ENCODE measurements at places on chromosomes 12 and 14.
A peak's percentile ranks its signal among the peaks of the same experiment; 100 is the strongest.

- no peak for DNase-seq
- H3K27ac ChIP-seq: peak overlapping the region; percentile 40
- H3K4me3 ChIP-seq: no peak overlapping the region
- no peaks in the 10 kb centered on the region for H3K27me3 ChIP-seq
Measured at GRCh38 chr12:11753150-11753499, 103.7 kb downstream of the ETV6 start.

GRCh38 chr14:35234012-35234805, 58.0 kb upstream of the PSMA6 start:
- no peak overlapping the region for H3K4me3 ChIP-seq
- H3K27me3 ChIP-seq: no peaks in the 10 kb centered on the region
- peaks cover 22% of the 10 kb centered on the region for H3K4me1 ChIP-seq
- DNase-seq: no peak
- H3K27ac ChIP-seq: no peak overlapping the region
- no peaks in the 10 kb centered on the region for H3K36me3 ChIP-seq

DNA sequence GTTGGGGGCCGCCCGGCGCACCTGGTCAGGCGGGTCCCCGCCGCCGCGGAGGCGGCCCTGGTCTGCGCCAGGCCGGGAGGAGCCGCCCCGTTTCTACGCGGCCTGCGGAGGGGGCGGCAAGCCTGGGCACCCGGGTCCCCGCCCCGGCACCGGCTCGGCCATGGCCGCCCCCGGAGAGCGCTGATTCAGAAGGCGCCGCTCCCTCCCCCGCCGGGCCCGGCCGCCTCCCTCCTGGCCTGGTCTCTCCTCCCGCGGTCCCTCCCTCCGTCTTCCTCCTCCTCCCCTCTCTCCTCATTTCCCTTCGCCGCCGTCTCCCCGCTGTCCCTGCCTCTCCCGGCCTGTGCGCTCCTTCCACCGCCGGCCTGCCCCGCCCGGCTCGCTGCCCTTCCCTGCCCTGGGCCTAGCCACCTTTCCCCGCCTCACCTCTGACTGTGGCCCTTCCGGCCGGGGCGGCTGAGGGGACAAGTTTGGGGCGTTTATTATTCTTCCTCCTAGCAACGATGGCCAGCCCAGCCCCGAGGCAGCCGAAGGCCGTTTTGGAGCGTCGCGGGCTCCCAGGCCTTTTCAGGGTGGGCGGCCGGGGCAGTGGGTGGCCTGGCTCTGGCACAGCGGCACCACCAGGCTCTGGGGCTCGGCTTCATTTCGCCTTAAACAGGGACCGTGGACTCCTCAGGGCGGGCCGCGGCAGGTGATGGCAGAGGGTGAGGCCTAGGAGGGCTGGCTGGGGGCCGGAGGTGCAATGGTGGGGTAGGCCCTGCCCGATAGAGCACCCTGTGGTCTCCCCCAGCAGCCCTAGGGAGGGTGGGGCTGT, 768 bp downstream of the CEP170B start:
- peak overlapping the region; percentile 55 for H3K27ac ChIP-seq
- H3K27me3 ChIP-seq: peaks cover 5% of the 10 kb centered on the region
- peak; percentile 93 for DNase-seq
- peak overlapping the region; percentile 17 for H3K4me3 ChIP-seq

DNA sequence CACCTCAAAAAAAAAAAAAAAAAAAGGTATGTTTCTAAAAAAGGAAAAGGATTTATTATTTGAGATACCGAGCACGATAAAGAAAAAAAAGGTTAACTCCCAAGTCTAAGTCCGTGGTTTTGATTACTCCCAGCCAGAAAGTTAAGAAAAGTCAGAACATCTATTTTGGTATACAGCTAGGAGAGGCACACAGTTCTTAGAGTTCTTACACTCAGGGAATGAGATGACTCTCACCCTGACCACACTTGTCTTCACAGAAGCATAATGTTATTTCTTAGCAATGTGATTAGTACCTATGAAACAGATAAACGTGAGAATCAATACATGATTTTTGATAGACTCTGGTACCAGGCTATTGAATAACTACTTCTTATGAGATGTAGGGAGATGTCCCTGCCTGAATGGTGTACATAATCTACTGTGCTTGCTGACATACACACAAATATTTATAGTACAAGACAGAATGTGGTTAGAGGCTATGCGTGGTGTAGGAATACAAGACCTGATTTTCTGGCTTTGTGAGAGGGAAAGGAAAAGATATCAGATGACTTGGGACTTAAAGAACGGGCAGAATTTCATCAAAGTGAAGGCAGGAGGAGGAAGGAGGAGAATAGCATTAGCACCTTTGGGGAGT, 31.6 kb downstream of the LIMA1 start:
- no peaks in the 10 kb centered on the region for H3K27me3 ChIP-seq
- no peak overlapping the region for H3K4me3 ChIP-seq
- H3K4me1 ChIP-seq: peaks cover 19% of the 10 kb centered on the region
- DNase-seq: no peak

- no peaks in the 10 kb centered on the region for H3K36me3 ChIP-seq
- no peak overlapping the region for H3K4me3 ChIP-seq
- no peak overlapping the region for H3K27ac ChIP-seq
- H3K27me3 ChIP-seq: no peaks in the 10 kb centered on the region
Measured at GRCh38 chr14:70891737-70892136, 15.5 kb upstream of the PCNX1 start.

- H3K4me1 ChIP-seq: no peaks in the 10 kb centered on the region
- no peak overlapping the region for H3K4me3 ChIP-seq
- no peak overlapping the region for H3K27ac ChIP-seq
Measured at GRCh38 chr14:44783901-44784300, 177.8 kb downstream of the KLHL28 start.

DNA sequence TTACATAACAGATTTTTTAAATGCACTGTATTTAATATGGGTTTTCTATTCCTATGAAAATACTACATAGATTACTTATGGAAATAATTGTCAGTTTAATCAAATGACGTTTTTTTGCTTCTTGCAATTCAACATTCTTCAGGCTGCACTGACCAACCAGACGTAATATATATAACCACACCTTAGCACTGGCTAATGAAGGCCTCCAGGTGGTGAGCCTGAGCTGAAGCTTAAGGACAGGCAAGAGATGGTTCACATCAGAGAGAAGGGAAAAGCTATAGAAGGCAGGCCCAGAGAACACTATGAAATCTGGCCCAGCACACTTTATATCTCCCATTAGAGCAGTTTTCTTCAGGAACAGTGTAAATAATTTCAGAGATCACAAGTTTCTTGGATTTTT, 2.8 kb upstream of the MDGA2 start:
- DNase-seq: no peak
- no peaks in the 10 kb centered on the region for H3K36me3 ChIP-seq
- H3K27ac ChIP-seq: no peak overlapping the region
- peaks cover 18% of the 10 kb centered on the region for H3K4me1 ChIP-seq
- H3K4me3 ChIP-seq: no peak overlapping the region

DNA sequence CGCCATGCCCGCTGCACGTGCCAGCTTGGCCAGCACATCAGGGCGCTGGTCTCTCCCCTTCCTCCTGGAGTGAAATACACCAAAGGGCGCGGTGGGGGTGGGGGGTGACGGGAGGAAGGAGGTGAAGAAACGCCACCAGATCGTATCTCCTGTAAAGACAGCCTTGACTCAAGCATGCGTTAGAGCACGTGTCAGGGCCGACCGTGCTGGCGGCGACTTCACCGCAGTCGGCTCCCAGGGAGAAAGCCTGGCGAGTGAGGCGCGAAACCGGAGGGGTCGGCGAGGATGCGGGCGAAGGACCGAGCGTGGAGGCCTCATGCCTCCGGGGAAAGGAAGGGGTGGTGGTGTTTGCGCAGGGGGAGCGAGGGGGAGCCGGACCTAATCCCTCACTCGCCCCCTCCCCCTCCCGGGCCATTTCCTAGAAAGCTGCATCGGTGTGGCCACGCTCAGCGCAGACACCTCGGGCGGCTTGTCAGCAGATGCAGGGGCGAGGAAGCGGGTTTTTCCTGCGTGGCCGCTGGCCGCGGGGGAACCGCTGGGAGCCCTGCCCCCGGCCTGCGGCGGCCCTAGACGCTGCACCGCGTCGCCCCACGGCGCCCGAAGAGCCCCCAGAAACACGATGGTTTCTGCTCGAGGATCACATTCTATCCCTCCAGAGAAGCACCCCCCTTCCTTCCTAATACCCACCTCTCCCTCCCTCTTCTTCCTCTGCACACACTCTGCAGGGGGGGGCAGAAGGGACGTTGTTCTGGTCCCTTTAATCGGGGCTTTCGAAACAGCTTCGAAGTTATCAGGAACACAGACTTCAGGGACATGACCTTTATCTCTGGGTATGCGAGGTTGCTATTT, 914 bp upstream of the CCND2 start:
- peaks cover 66% of the 10 kb centered on the region for H3K4me1 ChIP-seq
- peak; percentile 87 for DNase-seq
- peak overlapping the region; percentile 7 for H3K4me3 ChIP-seq
- peak overlapping the region; percentile 87 for H3K27ac ChIP-seq
- no peaks in the 10 kb centered on the region for H3K36me3 ChIP-seq
- H3K27me3 ChIP-seq: peaks cover 9% of the 10 kb centered on the region

GRCh38 chr12:105279460-105280056, 43.6 kb upstream of the APPL2 start:
- H3K4me1 ChIP-seq: no peaks in the 10 kb centered on the region
- DNase-seq: no peak
- H3K27me3 ChIP-seq: no peaks in the 10 kb centered on the region
- no peaks in the 10 kb centered on the region for H3K36me3 ChIP-seq

DNA sequence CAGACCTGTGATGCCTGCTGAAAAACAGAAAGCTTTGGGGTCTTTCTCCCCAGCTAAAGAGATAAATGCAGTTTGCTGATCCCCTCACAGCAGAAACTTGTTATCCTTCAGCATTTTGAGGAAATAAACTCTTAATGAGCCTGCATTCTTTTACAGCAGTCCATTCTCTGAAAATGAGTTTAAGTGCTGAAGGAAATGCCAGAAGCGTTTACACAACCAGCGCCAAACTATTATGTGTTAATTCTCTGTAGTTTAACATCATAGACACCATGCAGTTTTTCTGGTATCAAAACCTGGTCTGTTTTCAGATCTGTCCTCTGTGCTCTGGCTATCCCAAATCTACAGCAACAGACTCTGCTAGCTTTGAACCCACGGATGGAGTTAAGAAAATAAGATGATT, 291.3 kb downstream of the NPAS3 start:
- no peaks in the 10 kb centered on the region for H3K27me3 ChIP-seq
- no peaks in the 10 kb centered on the region for H3K36me3 ChIP-seq
- H3K4me1 ChIP-seq: peaks cover 5% of the 10 kb centered on the region
- no peak for DNase-seq
- no peak overlapping the region for H3K4me3 ChIP-seq

DNA sequence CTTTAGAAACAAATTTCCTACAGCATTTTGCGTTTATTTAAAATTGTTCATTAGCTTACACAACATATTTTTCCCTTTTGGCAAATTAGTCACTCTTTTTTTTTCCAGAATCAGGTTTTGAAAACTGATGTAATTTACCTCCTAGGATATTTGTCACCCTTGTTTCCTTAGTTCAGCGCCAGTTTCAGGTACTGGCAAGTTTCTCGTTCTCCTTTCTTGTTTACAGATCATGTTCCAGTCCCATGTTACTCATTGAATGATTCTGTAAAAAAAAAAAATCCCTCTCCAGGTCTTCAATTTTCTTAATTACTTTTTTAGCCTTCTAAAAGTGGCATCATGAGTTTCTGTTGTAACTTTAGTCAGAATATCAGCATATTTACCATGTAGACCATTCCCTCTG, 2.7 kb downstream of the PPP4R4 start:
- no peaks in the 10 kb centered on the region for H3K36me3 ChIP-seq
- H3K27me3 ChIP-seq: peaks cover 6% of the 10 kb centered on the region
- DNase-seq: no peak

DNA sequence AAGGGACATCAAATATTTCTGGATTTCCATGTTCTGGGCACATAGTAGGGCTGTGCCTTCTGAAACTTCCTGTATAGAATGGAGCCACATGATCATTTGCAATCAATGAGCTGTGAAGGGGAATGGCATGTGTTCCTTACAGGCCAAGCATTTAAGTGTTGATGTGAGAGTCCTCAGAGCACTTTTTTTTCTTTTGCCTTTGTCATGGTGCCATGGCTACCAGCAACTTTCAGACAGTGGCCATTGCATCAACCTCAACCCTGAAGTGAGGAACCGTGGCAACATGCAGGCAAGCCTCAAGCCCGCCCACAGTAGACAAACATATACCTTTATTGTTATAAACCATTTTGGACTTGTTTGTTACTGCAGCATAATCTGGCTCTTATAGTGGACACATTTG, 948.1 kb downstream of the NRXN3 start:
- no peak overlapping the region for H3K4me3 ChIP-seq
- H3K27ac ChIP-seq: no peak overlapping the region
- H3K27me3 ChIP-seq: no peaks in the 10 kb centered on the region
- H3K4me1 ChIP-seq: no peaks in the 10 kb centered on the region
- DNase-seq: no peak

DNA sequence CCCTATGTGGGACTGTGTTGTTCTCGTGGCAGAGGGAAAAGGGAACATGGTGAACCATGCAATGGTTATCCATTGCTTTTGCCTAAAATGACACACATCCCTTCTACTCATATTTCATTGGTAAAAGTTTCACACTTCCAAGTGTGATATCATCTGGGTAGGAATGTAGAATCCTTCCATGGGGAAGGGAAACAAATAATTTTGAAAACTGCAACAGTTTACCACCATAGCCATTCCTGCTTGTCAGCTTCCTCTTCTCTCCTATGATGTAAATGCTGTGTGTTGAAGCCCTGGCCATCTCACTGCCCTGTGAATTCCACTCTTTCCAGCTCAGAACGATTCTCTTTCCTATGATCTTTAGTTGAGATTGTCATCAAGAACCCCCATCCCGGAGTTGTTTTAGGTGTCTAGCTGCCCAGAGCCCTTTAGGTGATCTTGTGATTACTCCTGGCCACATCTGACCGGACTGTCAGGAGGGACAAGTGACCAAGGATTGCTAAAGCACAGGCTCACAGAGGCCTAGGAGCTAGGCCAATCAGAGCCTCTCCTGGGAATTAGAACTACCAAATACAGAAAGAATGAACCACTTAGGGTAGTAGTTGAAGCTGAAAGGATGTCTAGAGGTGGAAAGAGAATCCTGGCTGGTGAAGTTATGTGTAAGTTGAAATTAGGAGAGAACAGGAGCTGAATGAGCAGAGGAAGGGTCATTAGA, 84.6 kb downstream of the VCPKMT start:
- no peaks in the 10 kb centered on the region for H3K4me1 ChIP-seq
- H3K27ac ChIP-seq: no peak overlapping the region
- no peaks in the 10 kb centered on the region for H3K36me3 ChIP-seq
- no peak overlapping the region for H3K4me3 ChIP-seq
- H3K27me3 ChIP-seq: no peaks in the 10 kb centered on the region
- no peak for DNase-seq

GRCh38 chr12:82366197-82366596, 7.9 kb downstream of the METTL25 start:
- no peaks in the 10 kb centered on the region for H3K27me3 ChIP-seq
- DNase-seq: no peak
- H3K4me1 ChIP-seq: no peaks in the 10 kb centered on the region
